Fibroblast of skin of right quadriceps (primary cell): ENCODE measurements at places on chromosomes 2 and 18.

DNA sequence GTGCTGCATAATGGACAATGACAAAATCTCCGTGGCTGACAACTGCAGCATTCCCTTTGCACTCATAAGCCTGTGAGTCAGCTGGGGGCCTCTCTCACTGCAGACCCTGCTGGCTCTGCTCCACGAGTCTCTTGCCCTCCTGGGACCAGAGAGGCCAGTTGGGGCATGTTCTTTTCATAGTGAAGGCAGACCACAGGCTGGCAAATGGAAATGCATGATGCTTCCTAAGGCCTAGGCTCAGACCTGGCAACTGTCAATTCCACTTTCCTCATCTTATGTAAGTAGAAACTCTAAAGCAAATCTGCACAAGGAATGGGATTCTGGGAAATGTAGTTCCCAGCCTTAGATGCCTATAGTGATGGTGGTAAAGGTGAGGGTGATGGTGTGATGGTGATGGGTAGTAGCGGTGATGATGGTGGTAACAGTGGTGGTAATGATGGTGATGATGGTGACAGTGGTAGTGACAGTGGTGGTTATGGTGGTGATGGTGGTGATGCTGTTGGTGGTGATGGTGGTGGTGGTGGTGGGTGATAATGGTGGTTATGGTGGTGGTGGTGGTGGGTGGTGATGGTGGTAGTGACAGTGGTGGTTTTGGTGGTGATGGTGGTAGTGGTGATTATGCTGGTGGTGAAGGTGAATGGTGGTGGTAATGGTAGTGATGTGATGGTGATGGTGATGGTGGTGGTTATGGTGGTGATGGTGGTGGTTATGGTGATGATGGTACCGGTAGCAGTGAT lies 185.8 kb upstream of the ARL4C start:
- DNase-seq, result peak; percentile 44

- DNase-seq, result peak; percentile 93
Observed at GRCh38 chr2:226431288-226431948, 368.2 kb downstream of the IRS1 start.

DNA sequence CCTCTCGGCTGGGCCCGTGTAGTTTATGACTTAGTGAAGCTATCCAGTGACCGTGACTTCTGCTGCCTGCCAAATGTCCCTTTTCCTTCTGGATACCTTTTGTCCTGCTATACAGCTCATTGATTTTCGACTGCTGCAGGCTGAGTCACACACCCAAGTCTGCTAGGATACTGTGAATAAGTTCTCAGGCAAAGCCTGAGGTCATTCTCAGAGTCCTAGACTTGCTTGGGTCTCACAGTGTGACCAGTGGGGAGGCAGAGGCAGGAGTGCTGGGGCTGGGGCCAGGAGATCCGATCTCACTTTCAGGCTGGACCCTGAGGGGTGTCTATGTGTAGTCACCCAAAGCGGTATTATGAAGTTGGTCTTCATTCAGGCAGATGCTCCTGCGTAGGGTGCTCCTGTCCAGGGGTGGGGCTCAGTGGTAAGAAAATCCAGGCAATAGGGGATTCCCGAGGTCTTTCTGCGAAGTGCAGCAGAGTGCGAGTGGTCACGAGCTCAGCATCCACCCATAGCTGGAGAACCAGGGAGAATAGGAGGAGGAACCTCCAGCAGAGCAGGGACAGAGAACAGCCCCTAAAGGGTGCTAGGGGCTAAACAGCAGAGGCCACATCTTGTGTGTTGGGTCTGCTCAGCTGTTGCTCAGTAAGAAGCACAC lies 268.6 kb upstream of the NCKAP5 start:
- no peak for DNase-seq

DNA sequence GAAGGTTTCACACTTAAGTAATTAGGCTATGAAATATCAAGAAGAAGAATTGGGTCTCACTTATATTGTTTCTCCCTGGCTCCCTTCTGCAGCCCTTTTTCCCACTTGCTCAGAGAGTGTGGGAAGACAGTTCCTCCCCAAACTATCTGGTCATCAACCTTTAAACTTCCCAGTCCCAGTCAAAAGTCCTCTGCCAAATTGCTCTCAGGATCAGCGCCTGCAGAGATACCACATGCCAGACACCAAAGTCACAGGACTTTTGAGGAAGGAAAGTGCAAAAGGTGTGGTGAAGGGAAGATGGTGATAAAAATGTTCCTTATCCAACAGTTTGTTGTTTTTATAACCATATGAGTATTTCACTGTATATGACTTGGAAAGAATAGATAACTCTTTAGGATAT lies 51.3 kb downstream of the DLGAP1 start:
- no peak for DNase-seq

- DNase-seq, result no peak
Observed at GRCh38 chr2:127485051-127485693, 41.1 kb downstream of the IWS1 start.
